Activated CD4-positive, alpha-beta T cell treated with anti-CD3 and anti-CD28 coated beads for 4 hours (primary cell): ENCODE measurements at places on chromosomes 7 and 10.

DNA sequence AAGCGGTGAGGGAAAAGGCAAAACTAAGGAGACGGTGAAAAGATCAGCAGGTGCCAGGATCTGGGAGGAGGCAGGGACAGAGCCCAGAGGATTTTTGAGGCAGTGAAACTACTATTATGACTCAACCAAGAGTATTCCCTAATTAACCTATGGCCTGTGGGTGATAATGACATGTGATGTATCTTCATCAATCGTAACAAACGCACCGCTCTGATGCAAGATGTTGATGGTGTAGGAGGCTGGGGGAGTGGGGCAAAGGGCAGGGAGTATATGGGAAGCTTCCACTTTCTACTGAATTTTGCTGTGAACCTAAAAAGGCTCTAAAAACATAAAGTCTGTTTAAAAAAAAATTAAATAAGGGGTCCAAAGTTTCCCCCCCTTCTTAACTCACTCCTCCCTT lies 25.5 kb upstream of the EZH2 start:
- DNase-seq, result no peak

- DNase-seq, result no peak
Observed at GRCh38 chr10:54282012-54282411, 519.0 kb downstream of the PCDH15 start.

DNA sequence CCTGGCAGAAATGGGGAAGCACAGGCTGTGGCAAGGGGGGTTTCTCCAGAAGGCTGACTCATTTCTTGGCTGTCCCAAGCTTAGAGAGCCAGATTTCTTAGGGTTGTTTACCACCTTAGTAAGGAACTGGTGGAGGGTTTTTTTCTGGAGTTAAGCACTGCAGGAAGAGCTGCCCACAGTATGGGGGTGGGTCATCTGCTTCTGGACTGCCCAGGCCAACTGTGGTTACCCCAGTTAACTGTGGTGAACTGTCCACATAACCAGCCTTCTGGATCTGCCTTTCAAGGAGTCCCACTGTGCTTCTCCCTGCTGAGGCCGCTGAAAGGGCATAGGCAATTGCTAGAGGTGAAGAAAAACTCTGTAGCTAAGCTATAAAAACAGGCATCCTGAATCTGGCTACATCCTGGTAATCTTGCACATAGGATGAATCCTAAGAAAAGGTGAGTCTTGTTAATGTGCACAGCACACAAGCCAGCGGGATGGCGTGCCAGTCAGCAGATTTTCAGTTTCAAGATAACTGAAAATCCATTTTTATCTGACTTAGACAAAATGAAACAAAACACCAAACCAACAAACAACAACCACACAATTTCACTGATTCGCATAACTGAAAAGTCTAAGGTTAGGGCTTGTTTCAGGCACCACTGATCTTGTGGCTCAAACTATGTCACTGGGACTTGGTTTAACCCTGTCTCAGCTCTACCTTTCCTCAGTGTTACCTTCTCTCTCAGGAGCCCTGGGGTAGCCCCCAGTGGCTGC lies 21.6 kb upstream of the TSPAN33 start:
- no peak for DNase-seq

DNA sequence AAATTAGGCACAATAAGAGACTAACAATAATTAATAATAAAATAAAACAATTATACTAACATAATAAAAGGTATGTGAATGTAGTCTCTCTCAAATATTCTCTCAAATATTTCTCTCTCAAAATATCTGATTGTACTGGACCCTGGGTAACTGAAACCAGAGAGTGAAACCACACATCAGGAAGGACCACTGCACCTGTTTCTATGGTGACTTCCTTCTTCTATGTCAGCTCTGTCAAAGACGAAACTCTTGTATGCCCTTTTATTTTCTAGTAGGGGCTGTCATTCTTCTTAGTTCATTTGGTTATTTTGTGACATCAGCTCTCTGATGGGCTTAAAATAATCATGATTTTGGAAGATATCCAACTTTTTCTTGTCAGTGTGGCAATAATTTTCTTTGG lies 428.0 kb upstream of the TPK1 start:
- no peak for DNase-seq

- no peak for DNase-seq
Observed at GRCh38 chr7:38978491-38978890, 782 bp downstream of the POU6F2 start.

DNA sequence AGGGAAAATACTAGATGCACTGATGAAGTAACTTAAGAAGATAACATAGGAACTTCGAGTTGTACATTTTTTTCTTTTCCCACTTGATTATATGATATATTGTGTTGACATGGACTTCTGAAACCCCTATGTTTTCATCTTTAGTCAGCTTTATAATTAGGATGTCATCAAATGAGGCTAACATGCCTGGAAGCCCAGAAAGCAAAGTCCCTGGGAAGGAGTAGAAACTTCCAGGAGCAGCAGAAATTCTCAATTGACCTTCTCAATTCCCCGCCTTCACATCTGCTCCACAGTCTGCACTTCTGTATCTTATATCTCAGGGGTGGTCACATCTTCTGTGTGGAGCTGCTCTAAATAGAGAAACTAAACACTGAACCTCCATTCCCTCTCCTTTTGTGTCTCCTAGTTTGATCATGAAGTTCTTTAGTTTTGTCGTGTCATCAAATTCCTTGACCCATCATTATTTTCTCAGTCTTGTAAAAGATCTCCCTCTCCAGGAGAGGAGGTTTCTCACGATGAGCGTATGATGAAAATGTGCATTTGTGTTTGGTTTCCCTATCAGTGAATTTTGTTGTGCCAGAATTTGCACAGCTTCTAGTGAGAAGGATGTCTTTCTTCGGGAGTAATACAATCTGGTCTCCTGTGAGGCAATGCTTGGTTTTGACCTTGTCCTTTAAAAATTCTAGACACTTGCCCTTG lies 303.3 kb downstream of the SUGCT start:
- DNase-seq, result no peak

- DNase-seq, result no peak
Observed at GRCh38 chr10:49151025-49151445, 17.2 kb upstream of the FAM170B start.

DNA sequence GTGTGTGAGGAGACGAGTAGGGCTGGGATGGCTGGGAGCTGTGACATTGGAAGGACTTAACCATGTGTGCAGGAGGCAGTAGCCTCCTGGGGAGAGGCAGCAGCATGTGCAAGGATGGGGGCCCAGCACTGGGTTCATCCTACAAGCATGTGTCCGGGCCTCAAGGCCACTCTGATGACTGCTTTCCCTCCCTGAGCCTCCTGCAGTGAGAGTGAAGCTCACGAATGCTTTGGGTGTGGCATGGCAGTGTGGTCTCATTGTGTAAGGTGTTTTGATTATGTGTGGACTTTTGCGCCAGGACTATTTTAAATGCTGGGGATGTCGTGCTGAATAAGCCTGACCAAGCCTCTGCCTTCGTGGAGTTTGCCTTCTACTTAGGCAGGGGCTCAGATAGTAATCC lies 122.0 kb upstream of the INSYN2A start:
- DNase-seq, result no peak
